ENCODE measurements at places on chromosomes 6 and 20.

DNA sequence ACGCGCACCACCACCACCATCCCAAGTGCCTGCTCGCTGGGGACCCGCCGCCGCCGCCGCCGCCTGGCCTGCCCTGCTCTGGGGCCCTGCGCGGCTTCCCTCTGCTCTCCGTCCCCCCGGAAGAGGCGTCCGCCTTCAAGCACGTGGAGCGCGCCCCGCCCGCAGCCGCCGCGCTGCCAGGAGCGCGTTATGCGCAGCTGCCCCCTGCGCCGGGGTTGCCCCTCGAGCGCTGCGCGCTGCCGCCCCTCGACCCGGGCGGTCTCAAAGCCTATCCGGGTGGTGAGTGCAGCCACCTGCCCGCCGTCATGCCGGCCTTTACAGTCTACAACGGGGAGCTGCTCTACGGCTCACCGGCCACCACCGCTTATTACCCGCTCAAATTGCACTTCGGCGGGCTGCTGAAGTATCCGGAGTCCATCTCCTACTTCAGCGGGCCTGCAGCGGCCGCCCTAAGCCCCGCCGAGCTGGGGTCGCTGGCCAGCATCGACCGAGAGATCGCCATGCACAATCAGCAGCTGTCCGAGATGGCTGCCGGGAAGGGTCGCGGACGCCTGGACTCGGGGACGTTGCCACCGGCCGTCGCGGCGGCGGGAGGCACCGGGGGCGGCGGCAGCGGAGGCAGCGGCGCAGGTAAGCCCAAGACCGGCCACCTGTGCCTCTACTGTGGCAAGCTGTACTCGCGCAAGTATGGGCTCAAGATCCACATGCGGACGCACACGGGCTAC, 7.2 kb downstream of the PRDM13 start:
- DNase-seq: peak; percentile 62

GRCh38 chr20:59823030-59823423, 110.4 kb downstream of the SYCP2 start:
- no peak for DNase-seq

GRCh38 chr6:97029552-97029951, 105.0 kb downstream of the KLHL32 start:
- DNase-seq: peak; percentile 82

DNA sequence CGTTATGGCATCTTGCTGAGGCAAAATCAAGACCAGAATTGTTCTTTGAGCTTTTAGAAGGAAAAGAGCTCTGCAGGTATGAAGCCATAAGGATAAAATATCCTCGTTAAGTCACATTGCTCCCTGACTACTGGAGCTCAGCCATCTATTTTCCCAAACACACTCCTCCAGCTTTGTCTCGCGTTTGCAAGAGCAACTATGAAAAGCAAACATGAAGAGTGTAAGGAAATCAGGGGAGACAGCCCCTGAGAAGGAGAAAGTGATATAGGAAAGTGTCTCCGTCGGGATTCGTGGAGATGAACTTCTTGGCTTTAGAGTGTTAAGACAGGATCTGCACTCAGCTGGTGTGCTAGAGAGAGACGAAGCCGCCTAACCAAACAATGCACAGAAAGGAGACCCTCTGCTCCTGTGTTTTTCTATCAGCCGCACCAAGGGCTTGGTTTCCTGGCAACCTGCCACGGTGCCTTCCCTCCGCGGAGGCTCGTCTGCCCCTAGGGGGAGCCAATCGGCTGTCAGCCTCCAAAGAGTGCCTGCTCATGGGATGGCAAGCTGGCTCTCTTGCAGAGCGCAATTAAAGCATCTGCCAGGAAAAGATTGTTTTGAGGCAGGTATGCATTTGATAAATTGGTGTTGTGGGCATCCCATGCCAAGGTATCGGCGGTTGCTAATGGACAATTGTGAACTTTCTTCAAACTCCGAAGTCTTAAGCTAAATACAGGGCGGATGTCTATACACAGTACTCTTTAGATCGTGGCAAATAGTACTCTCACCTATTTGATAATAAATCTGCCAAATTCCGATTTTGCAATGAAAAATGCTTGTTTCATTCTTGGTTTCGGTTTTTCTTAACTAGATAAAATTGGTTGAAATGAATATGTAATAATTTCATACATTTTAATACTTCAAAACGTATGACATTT, 603.2 kb downstream of the RNF144B start:
- DNase-seq: peak; percentile 95

- no peak for DNase-seq
Observed at GRCh38 chr20:56222945-56223344, 25.6 kb upstream of the MC3R start.

DNA sequence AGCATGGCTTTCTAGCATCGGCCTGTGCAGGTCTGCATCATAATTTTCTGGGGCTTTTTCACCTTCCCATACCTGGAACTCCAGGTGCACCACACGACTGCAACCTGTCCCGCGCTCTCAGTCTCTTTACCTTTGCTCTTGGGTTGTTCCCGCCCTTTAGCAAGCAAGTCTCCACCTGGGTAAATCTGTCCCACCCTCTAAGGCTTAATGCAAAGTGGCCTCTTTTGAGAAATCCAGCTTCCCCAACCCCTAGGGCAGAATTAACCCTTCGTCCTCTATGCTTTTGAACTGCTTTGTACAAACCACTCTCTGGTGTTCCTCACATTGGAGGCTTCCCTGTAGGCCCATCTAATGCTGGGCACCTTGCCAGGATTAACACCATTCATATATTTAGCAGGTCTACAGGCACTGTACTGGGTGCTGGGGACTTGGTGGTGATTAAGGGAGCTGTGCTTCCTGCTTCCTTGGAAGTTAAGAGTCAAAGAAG, 2.8 kb downstream of the ITPR3 start:
- no peak for DNase-seq

GRCh38 chr6:87936065-87936464, 111.6 kb upstream of the SPACA1 start:
- no peak for DNase-seq

DNA sequence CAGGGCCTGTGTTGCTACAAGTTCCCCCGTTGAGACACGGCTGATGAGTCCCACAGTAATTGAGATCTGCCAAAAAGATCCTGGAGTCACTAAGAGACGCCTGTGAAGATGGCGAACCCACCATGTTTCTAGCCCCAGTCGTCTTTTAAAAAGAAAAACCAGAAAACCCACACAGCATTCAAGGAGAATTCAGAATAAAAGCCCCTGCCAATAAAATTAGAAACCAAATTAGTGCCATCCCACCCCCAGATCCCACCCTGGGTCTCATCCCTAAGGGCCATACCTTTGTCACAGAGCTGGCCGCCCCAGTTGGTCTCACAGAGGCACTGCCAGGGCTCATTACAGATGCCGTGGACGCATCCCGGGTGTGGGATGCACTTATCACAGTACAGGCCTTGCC, 21.6 kb downstream of the JAG1 start:
- no peak for DNase-seq

DNA sequence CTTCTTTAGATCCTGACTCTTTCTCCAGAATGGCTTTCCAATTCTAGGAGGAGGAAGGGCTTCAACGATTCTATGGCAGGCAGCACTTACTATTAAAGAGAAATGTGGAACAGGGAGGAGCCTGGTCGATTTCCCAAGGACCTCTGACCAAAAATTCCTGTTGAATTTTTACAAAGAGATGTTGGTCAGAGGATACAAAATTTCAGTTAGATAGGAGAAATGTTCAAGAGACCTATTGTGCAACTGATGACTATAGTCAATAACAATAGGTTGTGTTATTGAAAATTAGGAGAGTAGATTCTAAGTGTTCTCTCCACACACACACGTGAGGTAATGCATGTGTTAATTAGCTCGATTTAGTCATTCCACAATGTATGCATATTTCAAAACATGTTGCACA, 130.1 kb upstream of the TNFAIP3 start:
- no peak for DNase-seq

GRCh38 chr20:31664696-31665354, 27.1 kb downstream of the COX4I2 start:
- DNase-seq: no peak

DNA sequence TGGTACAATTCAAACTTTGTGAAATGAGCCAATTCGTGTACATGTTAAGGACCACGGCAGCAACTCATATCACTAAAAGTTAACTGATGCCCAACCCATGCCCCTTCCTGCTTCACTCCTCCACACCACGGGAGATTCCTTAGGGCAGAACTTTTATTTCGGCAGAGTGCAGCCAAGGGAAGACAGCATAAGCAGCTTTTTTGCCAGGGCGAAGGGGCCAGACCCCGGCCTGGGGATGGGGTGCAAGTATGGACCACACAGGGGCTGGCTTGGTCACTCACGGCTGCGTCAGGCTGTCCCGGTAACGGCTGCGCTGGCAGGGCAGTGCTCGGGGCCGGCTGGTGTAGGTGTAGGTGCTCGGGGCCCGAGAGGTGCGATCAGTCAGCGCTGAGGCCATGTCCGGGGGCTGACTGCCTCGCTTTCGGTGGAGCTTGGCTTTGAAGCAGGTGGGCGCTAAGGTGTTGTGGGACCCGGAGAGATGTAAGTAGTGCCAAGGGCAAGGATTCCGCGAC, 792 bp downstream of the RSPH3 start:
- no peak for DNase-seq

GRCh38 chr6:129634411-129635230, 75.4 kb downstream of the ARHGAP18 start:
- DNase-seq: no peak

GRCh38 chr20:4151991-4152695, 136.8 kb upstream of the RNF24 start:
- no peak for DNase-seq

DNA sequence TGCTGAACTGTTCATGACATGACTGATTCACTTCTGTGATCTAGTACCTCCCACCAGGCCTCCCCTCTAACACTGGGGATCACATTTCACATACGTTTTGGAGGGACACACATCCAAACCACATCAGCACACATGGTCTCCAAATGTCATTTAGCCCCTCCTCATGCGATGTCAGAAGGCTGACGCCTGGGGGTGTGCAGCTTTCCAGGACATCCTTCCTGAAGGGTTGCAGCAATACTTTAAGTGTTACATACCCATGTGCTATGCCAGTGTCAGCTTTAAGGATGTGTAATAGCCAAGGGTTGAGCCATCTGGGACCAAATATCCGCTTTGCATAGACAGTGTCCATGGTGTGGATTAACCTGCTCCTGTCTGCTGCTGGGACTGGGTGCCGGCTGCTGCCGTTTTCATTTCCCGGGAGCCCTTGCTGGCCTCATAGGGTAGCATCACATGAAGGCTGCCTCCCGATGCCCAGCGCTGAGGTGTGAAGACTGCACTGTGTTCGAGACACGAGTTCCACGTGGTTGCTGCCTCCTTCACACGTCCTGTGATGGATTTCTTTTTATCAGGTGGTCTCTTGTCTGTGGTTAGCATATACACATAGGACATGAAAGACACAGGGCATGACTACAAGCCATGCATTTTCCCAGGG, 219.0 kb downstream of the THBS2 start:
- DNase-seq: no peak

All from NCI-H748 treated with DMSO at 0.1 percent for 48 hours (cell line).